Right ventricle myocardium superior (tissue), 1 donor: ENCODE measurements at places on chromosomes 5 and 9. TPM values are rescaled to one million over a fixed set of nuclear protein-coding genes. Genes with fewer than 3 reads are reported as not detected.
A peak's percentile ranks its signal among the peaks of the same experiment; 100 is the strongest.

PJA2 gene
- 70.5 TPM for total RNA-seq

TLX3 gene
- not detected for total RNA-seq

BRD9 gene
- 28.0 TPM for total RNA-seq

GLRA1 gene
- not detected for total RNA-seq

PAX5 gene
- total RNA-seq: not detected

SPATA31E1 gene
- not detected for total RNA-seq

EMB gene
- total RNA-seq: 15.9 TPM

ACOT12 gene
- total RNA-seq: not detected

WDR31 gene
- total RNA-seq: 13.8 TPM

LNPEP gene
- 44.4 TPM for total RNA-seq

LRRC19 gene
- total RNA-seq: not detected

ZNF658 gene
- total RNA-seq: 12.1 TPM

IL13 gene
- total RNA-seq: not detected

GBGT1 gene
- total RNA-seq: 6.4 TPM

DOCK8 gene
- total RNA-seq: 3.4 TPM

DNA sequence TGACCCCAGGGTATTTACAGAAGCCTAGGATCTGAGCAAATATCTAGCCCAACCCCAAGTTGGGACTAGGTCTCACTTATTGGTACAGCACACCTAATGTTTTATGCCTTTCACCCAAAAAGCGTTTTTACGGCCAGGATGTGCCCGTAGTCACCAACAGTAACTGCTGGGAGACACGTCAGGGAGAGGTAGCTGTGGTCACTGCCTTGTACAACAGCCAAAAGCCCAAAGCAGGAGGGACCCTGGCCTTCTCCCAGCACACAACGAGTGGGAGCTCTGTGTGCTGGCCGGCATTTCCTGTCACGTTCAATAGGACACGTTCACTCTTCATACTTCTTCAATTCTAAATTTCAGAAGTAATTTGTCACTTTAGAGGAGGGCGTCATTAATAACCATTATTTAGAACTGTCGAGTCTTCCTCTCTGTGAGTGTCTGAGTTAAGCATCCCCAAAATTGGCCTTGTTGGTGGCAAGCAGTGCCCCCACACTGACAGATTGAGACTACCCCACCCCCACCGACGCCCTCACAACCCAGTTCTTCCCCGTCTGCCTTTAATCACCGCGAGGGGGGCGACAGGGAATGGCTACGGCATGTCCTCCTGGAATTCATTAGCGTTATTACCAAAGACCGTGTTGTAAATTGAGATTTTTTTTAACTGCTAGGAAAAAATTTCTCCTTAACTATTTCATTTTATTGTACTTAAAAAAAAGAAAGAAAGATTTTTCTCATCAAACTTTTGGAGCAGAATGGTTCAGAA, 80.7 kb downstream of the MVB12B start:
- DNase-seq: no peak

DNA sequence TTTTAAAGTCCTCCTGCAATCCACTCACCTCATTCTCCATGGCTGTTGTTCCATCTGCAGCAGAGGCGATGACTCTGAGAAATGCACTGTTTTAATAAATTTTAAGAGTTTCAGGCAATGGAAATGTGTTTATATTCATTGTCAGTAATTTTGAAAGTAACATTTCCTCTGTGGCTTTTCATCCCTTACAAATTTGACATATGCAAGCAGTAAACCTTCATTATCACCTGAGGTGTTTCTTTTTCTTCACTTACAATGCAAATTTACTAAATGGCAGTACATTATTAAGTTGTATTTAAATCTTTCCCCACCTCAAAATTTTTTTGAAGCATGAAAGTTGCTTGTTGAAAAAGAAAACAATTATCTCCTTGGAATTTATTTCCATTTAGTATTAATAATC, 136.9 kb downstream of the DIRAS2 start:
- DNase-seq: no peak

DNA sequence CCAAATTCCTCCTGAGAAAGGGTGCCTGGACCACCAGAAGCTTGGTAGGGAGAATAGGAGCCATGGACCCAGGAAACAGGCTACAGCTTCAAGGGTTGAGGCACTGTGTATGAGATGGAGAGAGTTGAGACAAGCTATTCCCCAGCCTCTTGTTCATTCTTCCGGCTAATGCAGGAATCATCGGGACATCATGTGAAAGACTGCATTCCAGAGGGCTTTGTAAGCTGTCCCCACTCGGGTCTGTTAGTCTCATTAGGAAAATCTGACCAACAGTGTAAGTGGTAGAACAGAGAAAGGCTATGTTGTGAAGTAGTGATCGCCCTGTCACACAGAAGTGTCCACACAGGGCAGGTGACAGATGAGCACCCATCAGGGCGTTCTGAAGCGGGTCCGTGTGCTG, 81.4 kb downstream of the GABBR2 start:
- no peak for DNase-seq

DNA sequence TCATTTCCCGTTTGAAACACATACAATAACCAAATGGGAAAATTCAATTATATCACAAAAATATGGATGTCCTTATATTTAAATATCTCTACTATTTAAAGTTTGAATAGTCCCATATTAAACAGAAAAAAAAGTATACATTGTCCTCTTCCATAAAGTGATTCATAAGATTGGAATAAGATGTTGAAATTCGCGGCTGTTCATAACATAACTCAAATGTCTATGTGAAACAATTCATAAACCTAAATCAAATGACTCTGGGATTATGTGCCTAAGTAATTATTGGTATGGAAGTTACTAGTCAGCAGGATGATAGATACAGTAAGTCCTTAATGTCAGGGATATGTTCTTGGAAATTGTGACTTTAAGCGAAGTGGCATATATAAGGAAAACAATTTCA, 3.9 kb upstream of the EFNA5 start:
- no peak for DNase-seq

GRCh38 chr9:89722712-89723111, 117.9 kb downstream of the GADD45G start:
- no peak for DNase-seq

DNA sequence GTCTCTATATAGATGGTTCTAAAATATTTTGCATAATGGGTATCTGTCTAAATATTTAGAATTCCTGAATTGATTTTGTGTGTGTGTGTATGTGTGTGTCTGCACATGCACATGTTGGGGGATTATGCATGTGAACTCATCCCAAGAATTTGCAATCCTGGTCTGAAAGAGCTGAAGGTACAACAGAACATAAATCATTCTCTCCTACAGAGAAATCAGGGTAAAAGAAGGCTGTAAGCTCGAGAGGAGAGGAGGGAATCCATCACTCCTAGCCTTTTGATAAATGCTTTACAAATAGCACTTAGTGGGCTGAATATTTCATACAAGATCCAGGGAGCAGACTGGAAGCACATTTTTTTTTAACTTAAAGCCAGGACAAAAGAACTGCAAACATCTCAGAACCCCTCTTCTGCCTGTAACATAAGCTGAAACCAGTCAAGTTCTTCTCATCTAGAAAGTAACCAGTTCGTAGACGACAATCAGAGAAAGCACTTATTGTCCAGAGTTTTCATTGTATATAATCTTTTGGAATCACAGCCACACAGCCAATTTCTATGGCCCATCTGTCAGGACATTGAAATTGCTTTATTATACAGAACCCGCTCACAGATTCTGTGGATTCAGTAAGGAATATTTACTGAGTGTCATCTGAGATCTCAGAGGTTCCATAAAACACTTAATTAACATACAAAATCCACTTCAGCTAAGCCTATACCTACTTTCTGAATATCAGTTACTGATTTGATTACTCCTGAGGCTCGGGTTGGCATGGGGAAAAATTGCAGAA, 541.4 kb upstream of the ZNF462 start:
- no peak for DNase-seq

- DNase-seq: no peak
Observed at GRCh38 chr5:65766781-65767180, 44.8 kb downstream of the NLN start.

GRCh38 chr5:81486711-81487110, 92.8 kb upstream of the ACOT12 start:
- no peak for DNase-seq

- DNase-seq: no peak
Observed at GRCh38 chr9:79220251-79220650, 351.5 kb upstream of the TLE4 start.

GRCh38 chr9:38229104-38229500, 160.1 kb upstream of the SHB start:
- no peak for DNase-seq

DNA sequence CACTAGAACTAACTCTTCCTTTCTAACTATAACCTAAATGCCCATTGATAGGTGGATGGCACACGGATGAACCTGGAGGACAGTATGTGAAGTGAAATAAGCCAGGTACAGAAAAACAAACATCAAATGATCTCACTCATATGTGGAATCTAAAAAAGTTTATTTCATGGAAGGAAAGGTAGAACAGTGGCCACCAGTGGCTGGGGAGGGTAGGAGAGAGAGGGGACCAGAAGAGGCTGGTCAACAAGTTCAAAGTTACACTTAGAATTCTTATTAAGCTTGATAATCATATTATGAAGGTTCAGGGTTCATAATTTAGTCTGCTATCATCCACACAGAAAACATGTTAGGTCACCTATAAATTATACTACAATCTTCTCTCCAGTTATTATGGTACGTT, 107.6 kb upstream of the SLC12A2 start:
- DNase-seq: no peak

GRCh38 chr9:122125509-122126330, 32.6 kb upstream of the TTLL11 start:
- no peak for DNase-seq

DNA sequence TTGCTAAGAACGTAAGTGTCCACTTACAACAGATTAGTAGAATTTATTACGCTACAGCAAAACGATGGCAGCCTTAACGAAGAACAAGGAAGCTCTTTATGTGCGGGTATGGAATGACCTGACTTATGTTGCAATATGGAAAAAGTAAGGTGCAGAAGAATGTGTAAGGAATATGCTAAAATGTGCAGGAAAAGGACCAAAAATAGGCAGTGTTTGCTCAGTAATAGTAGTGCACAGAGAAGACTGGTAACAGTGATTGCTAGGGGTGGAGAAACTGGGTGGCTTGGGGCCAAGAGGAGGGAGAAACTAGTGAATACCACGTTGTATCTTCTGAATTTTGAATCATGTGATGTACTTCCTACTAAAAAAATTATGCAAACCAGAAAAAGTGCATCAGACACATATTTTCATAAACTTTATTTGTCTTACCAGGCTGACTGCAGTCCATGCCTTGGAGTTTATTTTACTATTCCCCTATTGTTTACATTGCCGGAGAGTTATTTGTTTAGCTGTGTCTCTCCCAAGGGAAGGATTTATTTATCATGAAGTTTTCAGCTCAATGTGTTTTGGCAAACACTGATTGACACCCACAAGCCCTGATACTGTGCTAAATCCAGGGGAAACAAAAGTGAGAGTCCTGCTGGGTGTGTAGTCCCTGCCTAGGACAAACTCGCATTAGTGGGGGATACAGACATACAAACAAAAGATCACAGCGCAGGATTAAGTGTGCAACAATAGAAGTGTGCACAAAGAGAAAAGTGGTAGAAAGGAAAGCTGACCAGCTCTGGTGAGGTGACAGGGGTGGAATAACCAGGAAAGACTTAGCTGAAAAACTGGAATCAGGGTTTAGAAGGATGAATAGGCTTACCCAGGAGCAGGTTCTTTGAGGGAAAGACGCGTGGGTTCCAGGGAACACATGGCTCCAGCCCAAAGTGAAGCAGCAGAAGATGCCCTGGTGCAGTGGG, 34.0 kb upstream of the ZNF484 start:
- DNase-seq: no peak

DNA sequence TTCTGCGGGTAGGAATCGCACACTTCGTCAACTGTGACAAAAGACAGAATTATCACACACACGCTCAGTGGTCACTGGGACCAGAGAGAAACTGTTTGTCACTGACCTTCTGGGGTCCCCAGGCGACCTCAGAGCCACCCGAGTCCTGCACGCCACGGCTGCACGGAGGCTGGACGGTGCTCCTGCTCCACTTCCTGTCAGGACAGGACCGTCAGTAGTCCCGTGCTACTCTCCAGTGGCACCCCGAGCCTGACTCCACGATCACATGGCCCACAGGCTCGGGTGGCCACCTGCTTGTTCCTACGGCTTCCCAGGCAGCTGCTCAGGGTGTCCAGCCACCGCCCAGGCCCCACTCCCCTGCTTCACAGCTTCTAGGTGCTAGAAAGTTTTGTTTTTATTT, 17.9 kb downstream of the MRNIP start:
- DNase-seq: no peak

GRCh38 chr5:158915216-158915615, 184.5 kb downstream of the EBF1 start:
- DNase-seq: no peak

DNA sequence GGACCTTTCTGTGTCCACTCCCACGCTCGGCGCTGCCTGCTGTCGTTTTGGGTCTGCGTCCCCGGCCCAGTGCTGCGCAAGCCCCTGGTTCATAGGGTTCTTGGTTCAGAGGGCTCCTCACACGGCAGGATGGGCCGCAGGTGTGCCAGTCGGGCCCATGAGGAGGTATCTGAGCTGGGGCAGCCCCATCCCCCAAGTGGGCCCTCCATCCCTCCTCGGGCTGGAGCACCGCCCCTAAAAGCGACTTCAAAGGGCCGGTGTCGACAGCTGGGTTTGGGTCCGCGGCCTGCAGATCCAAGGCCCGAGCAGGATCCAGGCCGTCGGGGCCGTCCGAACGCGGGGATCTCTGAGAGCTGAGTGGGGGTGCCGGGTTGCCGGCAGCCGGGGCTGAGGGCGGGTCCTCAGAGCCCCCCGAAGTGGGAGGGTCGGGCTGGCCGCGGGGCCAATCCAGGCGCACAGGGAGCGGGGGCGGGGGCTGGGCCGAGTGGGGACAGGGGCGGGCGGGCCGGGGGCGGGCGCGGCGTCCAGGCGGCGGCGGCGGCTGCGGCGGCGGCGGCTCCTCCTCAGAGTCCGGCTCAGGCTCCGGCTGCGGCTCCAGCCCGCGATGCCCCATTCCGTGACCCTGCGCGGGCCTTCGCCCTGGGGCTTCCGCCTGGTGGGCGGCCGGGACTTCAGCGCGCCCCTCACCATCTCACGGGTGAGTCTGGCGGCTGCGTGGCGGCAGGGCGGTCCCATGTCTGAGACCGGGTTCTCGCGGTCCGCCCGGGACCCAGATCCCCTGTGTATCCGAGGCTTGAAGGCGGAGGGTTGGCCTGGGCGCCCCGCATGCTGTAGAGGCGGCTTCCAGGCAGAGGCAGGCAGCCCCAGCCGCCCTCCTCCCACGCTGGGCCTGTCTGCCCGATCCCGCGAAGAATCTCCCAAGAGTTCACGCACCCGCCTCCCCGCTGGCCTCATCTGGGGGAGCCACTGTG, at the start of gene PDLIM4:
TSS of gene PDLIM4 (plus strand) at position 566 of the 971 bp plus-strand sequence. CDS start at position 605, 39 bp downstream.
- DNase-seq: peak; percentile 57

GRCh38 chr5:96483878-96484277, 50.8 kb upstream of the PCSK1 start:
- no peak for DNase-seq
